Smooth muscle cell of the brain vasculature (primary cell): ENCODE measurements at places on chromosomes 3 and 15.

DNA sequence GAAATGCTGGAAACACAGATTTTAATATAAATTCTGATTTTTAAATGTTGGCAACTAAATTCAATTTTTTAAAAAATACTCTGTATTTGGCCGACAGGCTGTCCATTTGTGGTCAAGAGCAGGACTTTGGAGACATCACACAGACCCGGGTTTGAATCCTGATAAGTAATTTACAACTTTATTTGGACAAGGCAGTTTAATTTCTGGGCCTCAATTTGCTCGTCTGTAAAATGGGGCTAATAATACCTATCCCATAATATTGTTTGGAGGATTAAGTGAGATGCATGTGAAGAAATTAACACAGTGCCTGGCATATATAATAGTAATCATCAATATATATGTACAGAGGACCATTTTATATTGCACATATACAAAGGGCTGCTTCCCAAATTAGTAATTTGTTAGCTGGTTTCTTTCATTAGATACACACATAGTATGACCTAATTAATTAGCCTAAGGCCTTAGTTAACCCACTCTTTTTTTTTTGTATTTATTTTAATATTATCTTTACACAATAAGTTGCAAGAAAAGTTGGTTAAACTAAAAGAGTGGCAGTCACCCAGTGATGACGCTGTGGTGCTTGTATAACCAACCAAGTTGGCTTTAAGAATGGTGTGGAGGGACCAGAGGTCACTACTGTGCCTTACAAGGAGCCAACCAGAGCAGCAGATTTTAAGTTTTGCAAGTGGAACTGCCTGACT, 665 bp downstream of the PIGB start:
- DNase-seq = no peak

GRCh38 chr15:57611938-57612337, 20.2 kb downstream of the MYZAP start:
- no peak for DNase-seq

DNA sequence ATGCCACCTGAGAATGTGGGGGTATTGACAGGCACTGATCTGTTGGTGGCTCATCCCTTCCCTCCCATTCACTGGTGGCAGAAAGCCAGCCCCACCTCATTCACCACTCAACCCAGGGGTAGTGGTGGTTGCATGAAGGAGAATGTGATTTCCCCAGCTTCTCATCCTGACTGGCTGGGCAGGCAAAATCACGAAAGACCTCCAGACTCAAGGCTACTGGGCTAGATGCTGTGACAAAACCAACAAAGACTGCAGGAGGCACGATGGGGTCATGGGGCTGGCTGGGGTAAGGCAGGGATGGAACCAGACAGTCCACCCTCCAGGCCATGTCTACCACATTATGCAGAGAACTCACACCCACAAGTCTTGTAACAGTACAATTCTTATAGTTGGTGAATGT, 33.9 kb downstream of the FSTL1 start:
- no peak for DNase-seq

DNA sequence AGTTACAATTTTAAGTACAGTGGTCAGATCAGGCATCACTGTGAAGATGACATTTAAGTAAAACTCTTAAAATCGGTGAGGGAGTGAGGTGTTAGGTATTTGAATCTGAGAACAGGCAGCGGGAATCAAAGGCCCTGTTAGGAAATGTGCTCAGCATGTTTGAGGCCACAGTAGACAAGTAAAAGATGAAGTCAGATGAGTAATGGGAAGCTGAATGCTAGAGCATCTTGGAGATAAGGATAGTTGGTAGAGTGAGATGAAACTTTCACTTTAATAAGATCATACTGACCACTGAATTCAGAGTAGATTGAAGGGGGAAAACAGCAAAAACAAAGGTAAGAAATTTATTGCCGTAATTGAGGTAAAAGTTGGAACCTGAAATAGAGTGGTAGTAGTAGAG, 61.6 kb downstream of the DCBLD2 start:
- DNase-seq = no peak

- DNase-seq = no peak
Observed at GRCh38 chr3:37227870-37228549, 53.6 kb upstream of the LRRFIP2 start.

- no peak for DNase-seq
Observed at GRCh38 chr3:123169492-123169929, 32.2 kb upstream of the SEC22A start.

DNA sequence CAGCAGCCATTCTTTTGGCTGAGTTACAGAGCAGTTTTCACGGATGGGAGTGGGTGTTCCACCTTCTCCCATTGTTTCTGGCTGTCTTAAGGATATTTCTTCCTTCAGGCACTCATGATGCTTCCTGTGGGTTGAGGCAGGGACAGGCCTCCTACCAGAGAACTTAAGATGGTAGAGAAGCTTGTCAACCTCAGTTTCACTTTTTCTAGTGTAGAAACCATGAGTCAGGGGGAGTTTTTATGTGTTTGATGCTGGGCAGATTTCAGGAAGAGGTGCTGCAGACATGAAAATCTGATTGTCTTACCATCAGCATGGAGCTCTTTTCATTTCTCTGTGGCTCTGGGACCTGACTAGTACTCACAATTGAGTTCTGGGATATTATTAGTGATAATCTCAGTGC, 48.7 kb upstream of the VEPH1 start:
- no peak for DNase-seq

DNA sequence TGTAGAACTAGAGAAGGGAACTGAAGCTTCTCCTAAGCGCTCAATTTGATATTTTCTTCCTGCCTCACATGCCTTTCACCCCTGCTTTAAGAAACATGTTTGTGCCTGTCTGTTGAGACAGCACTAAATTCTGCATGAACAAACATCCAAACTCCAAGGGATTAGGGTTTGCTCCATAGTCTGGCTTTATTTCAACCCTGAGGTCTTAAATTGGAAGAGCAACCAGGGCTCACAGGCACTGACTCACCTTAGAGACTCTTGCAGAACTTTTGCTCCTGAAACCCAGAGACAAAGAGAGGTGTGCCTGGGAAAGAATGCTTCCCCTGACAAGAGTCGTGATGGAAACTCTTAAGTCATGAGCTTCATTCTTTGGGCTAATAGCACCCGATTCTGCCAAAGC, 393.9 kb upstream of the MCTP2 start:
- DNase-seq = no peak

GRCh38 chr3:51657234-51657633, 13.8 kb upstream of the TEX264 start:
- no peak for DNase-seq

- DNase-seq = no peak
Observed at GRCh38 chr3:16187213-16187790, 12.8 kb downstream of the GALNT15 start.

DNA sequence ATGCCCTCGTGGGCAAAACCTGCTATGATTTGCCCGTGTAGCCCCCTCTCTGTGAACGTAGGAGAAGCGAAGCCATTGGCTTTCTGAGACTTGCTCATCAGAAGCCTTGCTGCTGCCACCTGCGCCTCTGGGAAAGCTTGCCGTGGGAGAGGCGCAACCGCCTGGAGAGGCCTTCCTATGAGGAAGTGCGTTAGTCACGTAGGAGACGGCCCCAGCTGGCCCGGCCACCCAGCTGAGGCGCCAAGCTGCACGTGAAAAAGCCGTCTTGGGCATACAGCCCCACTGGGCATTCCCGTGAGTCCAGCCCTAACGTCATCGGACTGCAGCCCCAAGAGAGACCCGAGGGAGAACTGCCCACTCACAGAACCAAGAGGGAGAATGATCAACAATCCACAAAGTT, 49.1 kb upstream of the TJP1 start:
- no peak for DNase-seq

GRCh38 chr3:15050405-15051092, 14.6 kb downstream of the MRPS25 start:
- DNase-seq = no peak

DNA sequence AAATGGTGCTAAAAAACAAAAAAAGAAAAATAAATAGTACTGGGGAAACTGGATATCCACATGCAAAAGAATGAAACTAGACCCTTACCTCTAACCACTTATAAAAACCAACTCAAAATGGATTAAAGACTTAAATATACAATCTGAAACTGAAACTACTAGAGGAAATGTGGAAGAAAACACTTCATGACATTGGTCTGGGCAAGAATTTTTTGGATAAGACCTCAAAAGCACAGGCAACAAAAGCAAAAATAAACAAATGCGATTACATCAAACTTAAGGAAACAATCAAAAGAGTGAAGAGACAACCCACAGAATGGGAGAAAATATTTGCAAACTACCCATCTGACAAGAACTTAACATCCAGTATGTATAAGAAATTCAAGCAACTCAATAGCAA, 6.4 kb downstream of the IFT57 start:
- no peak for DNase-seq

DNA sequence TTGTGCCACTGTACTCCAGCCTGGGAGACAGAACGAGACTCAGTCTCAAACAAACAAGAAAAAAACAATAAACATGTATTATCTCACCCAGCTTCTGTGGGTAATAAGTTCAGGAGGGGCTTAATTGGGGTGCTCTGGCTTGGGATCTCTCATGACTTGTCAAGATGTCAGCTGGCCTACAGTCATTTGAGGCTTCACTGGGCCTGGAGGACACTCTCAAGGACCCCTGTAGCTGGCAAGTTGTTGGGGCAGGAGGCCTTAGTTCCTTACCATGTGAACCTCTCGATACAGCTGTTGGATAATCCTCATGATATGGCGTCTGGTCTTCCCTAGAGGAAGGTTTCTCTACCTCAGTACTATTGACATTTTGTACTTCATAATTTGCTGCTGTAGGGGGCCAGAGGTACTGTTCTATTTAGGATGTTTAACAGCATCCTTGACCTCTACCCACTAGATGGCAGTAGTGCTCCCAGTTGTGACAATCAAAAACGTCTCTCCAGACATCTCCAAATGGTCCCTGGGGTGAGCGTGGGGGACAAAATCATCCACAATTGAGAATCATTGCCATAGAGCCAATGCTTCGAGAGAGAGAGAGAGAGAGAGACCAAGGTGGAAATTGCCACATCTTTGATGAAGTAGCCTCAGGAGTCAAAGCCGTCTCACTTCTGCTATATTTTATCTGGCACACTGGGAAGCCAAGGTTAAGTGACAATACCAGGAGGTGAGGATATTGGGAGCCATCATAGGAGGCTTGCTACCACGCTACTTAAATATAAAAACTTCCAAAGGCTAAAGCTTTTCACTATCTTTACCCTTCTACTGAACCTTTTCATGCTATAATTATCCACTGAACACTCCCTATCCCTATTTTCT, 23.9 kb upstream of the SLTM start:
- DNase-seq = no peak

GRCh38 chr15:66838671-66839239, 136.7 kb downstream of the SMAD6 start:
- DNase-seq = no peak

DNA sequence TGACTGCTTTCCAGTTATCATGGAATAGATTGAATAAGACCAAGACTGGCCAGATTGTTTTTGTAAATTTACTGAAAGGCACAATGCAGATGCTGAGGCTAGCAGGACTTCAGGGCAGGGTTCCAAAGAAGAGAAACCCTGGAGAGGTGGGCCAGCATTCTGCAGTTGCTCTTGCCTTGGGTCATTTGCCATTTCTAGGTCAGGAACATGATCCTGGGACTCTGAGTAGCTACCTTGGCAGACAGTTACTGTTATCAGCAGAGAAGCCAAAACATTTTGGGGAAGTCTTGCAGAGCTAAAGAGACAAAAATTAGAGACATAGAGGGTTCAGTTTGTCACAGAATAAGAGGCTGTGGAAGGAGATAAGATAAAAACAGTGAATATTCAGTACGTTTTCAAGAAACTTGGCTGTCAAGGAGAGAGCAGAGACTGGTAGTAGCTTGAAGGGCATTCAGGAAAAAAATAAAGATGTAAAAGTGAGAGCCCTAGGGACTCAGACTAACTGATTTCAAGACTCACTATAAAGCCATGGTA, 46.8 kb upstream of the MYRIP start:
- DNase-seq = no peak

DNA sequence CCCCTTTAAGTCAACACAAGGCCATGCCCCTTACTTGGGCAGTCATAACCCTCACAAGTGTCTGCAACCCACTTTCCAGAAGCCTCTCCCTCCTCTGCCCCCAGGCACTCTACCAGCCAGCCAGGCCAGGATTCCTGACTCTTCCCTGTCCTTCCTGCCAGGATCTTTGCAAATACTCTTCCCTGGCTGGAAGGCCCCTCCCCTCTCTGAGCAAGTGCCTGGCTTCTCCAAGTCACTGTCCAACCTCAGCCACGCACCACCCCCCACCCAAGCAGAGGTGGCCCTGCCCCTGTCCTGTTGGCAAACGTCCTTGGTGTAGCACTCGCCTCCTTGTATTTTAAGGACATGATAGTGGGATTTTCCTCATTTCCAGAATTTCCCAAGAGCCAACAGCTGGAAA, 54.7 kb upstream of the USP3 start:
- DNase-seq = no peak

DNA sequence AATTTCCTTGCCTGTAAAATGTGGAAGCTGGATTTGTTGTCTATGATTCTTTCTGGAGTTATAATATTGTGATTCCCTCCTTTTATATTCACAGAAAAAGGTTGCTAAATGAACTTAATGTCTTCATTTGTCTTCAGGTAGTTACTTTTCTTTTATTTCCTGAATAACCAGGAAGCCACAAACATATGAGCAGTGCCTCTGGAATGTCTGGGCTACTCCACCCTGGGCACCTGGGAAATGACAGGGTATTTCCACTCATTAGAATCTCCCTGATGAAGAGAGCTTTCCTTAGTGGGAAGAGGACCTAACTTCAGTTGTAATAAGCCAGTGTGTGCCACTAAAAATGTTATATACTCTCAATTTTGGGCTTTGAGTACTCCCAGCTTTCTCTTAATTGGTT, 3.8 kb upstream of the SLMAP start:
- no peak for DNase-seq

DNA sequence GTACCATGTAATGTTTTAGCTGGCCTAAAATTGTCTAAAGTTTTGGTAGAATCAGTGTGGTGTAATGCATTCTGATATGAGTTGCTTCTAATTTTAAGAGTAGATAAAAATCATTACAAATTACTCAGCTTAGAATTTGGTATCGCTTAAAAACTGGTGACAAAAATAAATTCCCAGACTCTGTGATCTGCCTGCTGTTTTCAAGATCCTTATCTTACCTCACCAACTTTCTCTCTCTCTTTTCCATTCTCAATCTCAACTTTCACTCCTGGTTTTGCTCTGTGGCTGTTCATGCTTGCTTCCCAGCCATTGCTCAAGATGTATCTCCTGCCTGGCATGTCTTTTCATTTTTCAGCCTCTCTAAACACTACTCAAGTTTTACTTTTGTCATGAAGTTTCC, 45.7 kb downstream of the TCF12 start:
- DNase-seq = no peak

DNA sequence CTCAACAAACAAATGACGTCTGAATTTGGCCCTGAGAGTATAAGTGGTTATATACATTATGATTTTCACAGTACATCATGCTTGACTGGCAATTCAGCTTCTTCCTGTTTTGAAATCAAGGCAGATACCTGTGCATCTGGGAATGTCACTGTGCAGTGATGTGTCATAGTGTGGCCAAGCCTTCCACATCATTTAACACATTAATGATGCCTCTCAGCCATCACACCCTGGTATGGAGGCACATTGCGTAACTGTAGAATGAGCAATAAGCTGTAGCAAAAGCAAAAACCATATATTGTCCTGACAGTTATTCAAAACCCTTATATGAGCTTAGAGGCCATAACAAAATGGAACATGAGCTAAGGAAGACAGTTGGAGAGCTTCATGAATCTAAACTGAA, 246.0 kb downstream of the EPHA3 start:
- no peak for DNase-seq

GRCh38 chr3:153311541-153311940, 149.5 kb downstream of the RAP2B start:
- no peak for DNase-seq
